CD4-positive, alpha-beta T cell treated with Interleukin-4 for 4 hours (primary cell): ENCODE measurements at places on chromosomes 4 and X.

- DNase-seq, result no peak
These were observed 31.9 kb upstream of the UGT2B7 start for GRCh38 chr4:69064391-69064790.

- peak; percentile 34 for DNase-seq
These were observed 40.0 kb downstream of the VGLL1 start for GRCh38 chrX:136572030-136572429.

DNA sequence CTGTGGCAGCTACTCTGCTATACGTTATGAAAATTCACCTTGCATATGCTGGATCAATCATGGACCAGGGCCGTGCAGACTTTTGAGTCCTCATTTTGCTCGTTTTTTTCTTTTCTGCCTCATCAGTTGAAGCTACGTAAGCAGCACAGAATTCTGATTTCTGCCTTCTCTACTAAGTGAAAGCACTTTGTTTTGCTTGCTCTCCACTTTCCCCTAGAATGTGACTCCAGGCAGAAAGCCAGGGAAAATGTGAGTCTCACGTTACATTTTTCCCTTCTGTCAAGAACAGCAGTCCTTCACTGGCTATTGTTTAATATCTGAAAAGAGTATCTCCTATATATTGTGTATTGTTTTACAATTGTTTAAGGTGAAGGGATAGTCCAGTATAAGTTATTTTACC lies 1840.1 kb downstream of the PCDH7 start:
- no peak for DNase-seq

DNA sequence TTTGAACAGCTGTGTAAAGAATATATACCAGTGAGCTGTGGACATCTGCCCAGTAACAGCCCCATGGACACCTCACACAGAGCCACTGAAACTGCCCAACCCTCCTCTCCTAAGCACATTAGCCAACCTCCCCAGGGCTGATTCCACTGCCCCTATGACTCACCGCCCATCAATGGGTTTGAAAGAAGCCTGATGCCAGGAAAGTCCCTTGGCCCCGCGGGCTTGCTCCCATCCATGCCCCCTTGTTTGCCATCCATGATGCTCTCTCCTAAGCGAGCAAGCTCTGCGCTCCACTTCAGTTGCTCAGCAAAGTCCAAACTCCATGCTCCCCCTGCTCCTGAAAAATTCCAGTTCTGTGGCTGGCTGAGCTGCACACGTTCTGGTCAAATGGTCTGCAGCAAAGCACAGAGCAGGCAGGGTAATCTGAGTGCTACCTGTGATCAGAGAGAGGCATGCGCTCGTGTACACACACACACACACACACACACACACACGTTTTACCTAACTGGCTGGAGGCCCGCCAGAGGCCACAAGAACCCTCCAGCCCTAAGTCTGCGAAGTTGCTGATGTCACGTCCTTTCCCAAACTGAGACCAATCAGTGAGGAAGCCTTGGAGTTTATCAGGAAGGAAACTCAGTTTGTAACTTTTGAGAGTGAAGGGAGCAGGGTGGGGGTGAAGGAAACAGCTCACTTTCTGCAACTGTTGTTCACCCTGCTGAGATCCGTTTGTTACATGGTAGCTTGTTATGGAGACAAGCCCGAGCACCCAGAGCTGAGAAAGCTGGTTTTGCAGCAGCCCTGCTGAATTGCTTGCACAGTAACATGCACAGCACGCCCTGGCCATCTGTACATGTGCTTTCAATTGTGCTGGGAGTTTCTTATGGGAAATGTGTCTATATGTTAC lies at the start of gene ASB9:
ASB9 (minus strand) TSS at position 466 of the 904 bp plus-strand sequence; CDS start at position 257, 209 bp downstream.
- DNase-seq, result peak; percentile 14

- no peak for DNase-seq
These were observed 62.8 kb downstream of the SMIM20 start for GRCh38 chr4:25976780-25977179.

DNA sequence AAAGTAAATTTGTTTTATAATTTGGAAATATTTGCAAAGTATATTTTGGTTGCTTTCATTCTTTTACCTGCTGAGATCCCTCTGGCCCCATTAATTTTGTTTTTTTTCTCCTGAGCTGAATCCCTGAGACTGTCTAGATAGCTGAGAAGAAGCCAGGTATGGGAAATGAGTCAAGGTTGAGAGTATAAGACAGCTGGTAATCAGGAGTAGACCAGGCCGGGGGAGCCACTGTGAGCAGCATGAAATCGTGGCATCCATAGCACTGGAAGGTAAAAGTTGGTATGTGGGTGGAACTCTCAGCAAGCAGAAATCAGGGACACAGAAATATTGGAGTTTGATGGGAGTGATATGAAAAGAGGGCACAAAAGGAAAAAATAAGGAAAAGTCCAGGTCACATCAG lies 164.5 kb downstream of the FHIP1A start:
- DNase-seq, result no peak

- DNase-seq, result no peak
These were observed 41.3 kb downstream of the TMEM131L start for GRCh38 chr4:153507310-153508073.

DNA sequence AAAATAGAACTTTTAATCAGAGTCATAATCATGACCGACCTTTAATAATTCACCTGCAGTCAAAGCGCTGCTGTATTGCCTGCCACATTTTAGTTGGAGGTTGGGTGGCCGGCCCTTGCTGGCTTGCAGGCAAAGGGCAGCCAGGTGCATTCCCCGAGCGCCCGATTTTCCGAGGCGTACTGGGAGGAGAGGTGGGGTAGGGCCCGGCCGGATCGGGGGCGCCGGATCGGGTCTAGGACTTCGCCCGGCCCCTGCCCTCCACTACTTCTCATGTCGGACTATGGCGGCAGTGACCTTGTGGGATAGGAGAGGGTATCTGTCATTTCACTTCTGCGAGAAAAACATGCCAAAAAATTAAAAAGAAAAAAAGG lies 2.5 kb upstream of the RS1 start:
- peak; percentile 0 for DNase-seq

DNA sequence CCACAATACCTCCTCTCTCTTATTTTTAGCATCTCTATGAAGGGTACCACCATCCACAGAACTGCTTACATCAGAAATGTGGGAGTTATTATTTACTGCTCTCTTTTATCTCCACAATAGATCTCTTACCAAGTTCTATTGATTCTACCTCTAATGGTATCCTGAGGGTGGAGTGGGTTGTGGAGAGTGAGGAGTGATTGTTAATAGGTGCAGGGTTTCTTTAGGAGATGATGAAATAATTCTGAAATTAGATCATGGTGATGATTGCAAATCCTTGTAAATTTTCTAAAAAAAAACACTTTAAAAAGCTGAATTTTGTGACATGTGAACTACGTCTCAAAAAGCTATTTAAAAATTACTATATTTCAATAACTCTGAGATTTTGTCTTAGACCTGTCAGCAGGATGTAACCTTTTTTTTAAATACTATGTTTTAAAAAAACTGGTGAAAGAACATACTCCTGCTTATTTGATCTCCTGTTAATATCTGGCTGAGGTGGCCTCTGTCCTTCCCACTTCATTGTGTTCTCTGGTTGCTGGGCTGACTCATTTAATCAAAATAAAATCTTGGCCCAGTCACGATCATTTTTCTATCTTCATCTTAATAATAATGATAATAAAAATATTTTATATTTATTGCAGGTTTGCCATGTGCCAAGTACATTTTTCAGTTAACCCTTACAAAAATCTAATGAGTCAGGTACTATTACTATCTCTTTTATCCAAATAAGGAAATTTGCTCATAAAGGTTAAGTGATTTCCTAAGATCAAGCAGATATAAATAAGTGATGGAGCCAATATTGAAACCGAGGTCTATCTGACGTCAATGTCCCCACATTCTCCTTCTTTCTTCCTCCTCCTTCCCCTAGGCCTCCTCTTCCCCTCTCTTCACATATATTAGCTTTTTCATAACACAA lies 73.5 kb downstream of the GLUD2 start:
- no peak for DNase-seq

DNA sequence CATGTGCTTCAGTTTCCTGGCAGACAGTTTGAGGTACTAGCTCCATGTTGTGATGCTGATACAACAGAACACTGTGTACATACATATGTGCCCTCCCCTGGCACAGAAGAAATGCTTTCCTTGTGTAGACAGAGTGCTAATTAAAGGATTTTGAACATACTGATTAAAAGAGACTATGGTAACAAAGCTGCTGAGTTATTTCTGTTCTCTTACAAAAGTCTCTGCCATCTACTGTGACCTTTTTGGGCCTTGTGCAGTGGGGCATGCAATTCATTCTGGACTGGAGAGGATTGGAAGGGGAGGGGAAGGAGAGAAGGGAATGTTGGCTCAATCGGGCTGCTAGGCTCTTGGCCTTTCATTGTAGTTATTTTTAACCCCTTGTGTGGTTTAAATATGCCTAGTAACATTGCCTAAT lies 6.0 kb downstream of the PDLIM5 start:
- no peak for DNase-seq

- no peak for DNase-seq
These were observed 10.9 kb upstream of the ASMTL start for GRCh38 chrX:1463581-1463980.

- DNase-seq, result no peak
These were observed 21.5 kb downstream of the WDFY3 start for GRCh38 chr4:84944947-84945346.

- DNase-seq, result no peak
These were observed 187.3 kb upstream of the FAM241A start for GRCh38 chr4:111957997-111958396.

DNA sequence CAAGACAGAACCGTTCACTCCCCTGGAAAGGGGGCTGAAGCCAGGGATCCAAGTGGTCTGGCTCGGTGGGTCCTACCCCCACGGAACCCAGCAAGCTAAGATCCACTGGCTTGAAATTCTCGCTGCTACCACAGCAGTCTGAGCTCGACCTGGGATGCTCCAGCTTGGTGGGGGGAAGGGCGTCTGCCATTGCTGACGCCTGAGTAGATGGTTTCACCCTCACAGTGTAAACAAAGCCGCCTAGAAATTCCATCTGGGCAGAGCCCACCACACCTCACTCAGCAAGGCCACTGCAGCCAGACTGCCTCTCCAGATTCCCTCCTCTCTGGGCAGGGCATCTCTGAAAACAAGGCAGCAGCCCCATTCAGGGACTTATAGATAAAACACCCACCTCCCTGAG lies 13.4 kb upstream of the PBDC1 start:
- no peak for DNase-seq

DNA sequence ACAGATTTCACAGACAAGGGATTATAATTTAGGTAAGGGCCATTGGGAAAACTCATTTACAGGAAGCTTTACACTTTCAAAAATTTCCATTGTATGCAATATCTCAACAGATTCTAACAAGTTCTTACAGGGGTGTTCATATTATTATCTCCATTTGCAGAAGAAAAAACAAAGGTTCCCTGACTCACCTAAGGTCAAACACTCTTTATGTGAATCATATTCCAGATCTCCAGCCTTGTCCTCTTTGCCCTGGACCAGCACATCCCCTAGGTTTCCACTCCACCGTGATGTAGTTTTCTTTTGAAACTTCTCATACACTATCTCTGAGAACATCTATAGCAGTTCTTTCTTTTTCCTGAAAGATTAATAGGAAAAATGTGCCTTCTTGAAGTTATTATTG lies 96.4 kb upstream of the HS3ST1 start:
- DNase-seq, result no peak

GRCh38 chr4:98261405-98262291 lies 464 bp downstream of the RAP1GDS1 start:
- no peak for DNase-seq

DNA sequence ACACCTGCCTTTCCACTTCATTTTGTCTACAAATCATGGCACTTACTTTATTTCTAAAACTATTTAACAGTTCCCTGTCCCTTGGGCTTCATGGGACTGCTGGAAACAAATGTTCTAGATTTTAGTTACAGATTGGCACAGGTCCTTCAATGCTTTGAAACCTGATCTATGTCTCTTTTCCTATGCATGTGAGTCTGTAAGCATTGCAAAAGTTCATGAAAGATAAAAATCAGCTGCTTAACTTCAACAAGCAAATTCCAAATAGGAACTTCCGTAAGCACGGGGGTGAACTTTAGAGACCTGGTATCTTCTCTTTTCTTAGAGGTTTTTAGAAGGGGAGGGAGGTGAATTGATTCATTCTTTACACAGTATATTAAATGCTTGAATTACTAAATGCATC lies 9.5 kb downstream of the LGI2 start:
- no peak for DNase-seq

DNA sequence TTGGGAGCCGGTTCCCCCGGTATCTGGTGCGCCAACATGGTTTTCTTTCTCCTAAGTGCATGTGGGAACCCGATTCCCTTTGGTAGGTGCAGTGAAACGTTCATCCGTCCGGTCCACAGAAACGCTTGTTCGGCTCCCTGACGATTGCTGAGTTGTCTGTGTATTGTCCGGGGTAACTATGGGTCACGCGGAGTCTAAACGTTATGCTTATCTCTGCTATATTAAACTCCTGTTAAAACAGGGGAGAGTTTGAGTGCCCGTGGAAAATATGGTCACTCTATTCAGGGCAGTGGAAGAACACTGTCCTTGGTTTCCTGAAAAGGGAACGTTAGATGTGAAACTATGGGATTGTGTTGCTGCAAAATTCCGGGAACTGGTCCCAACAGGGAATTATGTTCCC lies 32.4 kb upstream of the MGST2 start:
- no peak for DNase-seq

DNA sequence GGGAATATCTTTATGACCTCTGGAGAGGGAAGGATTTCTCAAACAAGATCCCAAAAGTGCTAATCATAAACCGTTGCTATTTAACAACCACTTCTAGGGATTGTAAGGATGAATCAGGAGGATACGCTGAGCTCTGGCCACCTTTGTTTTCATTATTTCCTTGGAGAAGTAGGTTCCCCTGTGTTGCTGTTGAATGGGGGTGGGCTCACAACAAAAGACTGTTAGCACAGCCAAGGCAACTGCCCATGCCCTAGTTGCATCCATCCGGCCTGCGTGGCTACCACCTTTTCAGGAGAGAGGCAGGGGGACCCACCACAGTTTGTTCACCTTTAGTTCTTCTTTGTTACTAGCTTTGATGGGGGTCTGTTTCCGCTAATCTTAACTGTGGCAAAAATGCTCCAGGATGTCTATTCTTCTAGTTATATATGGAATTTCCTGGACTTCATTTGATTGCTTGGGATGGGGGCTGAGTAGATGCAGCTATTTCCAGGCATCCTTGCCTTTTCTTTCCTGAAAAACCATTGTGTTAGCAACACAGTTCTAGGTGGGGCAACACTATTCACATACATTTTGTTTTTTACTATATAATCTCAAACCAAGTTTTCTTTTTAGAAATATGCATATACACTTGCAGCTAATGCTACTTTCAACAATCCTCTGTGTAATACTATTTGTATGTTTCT lies 95.4 kb downstream of the KDR start:
- DNase-seq, result no peak

- no peak for DNase-seq
These were observed 63.0 kb downstream of the HADH start for GRCh38 chr4:108052558-108053120.

DNA sequence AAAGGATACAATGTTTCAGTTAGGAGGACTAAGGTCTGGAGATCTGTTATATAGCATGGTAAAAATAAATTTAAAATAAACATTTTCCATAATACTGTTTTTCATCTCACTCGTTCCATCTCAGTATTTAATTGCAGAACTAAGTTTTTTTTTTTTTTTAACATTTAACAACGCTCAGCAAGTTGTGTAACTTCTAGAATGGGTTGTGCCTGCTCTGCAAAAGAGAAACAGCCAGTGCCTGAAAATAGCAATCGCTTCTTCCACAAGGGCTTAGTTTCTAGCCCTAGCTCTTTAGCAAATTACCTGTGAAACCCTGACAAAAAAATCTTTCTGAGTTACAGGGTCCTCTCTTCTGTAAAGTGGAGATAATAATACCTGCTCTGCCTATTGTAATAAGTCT lies 41.9 kb downstream of the CNGA1 start:
- DNase-seq, result no peak
